Cerebellar cortex (tissue), 1 donor: ENCODE measurements at places on chromosomes 1 and 21.

- DNase-seq: no peak
These were observed 12.8 kb downstream of the WDR3 start for GRCh38 chr1:117942293-117942692.

DNA sequence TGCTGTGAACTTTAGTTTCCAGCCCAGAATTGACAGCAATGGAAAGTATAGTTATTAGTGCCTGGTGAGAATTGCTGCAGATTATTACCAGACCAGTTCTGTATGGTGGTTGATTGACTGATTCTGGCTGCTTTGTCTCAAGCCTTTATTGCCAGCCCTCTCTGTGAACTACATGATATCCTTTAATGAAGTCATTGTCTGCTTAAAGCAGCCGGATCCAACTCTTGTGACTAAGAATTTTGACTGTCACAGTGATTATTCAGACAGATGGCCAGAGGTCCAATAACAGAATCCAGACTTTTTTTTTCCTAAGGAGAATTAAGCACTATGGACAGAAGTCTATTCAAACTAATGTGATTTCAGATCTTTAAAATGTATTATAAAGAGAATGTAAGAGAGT, 1548.6 kb upstream of the B3GALT2 start:
- no peak for DNase-seq

DNA sequence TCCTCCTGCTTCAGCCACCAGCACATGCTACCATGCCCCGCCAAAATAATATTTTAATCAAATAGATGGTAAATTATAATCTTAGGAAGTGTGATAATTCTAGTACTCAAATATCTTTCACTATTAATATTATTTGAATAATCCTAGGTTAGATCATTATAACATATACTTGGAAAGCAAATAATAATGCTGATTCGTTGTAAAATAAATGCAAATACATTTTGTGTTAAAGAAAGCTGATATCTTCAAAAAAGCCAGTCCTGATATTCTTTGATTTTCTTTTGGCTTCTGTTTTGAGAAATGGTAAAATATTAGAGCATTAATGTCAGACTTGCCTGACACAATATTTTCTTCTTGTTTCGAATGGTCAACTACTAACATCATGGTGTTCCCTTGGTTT, 116.3 kb upstream of the ADAMTS5 start:
- DNase-seq: no peak

DNA sequence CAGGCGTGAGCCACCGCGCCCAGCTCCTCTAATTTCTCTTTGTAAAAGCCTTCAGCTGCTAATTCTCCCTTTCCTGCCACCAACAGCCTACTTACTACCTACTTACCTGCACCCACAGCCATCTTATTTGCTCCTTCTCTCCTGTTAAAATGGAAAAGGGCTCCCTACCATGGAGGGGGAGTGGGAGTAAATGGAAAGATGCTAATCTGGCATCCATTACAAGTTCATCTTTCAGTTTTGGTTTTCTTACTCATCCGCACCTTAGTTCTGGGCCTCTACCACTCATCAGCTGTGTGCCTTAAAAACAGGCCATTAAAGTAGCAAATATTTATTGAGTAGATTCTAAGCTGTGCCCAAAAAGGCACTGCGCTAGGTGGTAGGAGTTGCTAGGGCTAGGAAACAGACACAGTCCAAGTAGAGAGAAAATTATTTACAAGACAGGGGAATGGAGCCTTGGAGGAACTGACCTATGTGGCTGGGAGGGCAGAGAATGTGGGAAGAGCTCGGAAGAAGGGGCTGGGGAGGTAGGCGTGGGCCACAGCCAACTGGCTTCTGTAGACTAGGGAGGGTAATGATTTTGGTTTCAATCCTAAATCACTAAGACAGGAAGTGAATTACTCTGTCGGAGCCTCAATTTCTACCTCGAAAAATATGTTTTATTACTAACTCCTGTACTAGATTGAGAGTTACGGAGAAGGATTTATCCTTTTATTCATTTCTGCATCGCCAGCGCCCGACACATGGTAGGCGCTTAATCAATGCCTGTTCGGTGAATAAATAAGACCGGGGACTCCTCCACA, 685 bp upstream of the DDI2 start:
- DNase-seq: no peak

DNA sequence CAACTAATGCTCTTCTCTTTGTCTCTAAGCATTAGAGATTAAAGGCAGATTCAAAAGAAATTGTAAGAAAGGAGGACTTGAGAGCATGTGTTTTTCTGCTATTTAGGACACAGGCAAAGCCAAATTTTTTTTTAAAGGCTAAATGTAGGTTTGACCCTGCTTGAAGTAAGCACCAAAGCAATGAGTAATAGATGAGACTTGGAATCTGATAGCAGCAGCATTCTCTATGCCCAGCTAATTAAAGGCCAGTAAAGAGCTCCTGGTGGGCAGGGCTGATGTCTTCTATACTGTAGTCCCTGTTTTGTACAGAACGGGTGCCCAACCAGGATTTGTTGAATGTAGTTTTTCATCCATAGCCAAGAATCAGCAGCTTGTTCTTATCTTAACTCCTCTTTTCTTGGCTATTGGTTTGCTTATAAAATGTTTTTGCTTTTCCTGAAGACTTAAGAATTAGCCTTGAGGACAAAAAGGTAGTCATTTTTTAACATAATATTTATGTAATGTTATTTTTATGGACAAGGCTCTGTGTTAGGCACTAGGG, 179.6 kb downstream of the LMO4 start:
- no peak for DNase-seq

DNA sequence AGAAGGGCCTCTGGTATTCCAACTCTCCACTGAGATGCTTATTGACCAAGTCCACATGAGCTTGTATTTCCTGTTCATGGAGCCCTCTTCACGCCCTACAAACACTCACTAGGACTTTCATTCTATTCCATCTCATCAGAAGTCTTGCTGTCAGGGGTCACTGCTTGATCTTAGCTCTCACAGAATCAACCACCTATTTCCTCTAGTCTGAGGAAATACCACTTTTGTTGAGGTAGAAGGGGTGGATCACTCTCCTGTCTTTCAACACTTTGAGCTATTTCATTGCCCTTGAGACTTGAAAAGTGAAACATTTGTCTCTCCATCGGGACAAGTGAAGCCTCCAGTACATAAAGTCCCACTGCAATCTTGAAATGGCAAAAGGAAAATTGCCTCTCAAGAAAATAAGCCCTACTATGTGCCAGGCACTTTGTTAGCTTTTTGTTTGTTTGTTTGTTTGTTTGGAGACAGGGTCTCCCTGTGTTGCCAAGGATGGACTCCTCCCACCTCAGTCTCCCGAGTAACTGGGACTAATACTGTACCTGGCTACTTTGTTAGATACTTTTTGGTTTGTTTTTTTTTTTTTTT, 19.8 kb upstream of the FAM110D start:
- no peak for DNase-seq

- no peak for DNase-seq
These were observed 148.9 kb downstream of the ETS2 start for GRCh38 chr21:38954588-38955004.

GRCh38 chr1:233238884-233239431, 56.6 kb downstream of the PCNX2 start:
- peak; percentile 10 for DNase-seq

DNA sequence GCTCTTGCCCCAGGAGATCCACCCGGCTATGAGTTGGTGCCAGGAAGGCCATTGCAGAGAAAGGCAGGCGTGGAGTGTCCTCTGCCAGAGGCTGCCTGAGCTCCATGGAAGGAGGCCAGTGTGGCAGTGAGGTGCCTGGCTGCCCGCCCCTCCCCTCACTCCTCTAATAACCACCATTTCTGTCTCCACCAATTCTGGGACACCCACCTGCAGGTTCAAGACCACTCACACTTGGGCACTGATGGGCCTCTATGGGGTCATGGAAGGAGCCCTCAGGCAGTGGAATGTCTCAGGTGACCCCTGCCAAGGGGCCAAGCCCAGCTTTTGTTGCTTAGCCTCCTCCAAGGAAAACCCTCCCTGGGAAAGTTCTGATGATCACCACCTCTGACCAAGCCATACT, 731.6 kb downstream of the MATN1 start:
- DNase-seq: no peak

- no peak for DNase-seq
These were observed 408.8 kb downstream of the PCP4 start for GRCh38 chr21:40276001-40276400.

DNA sequence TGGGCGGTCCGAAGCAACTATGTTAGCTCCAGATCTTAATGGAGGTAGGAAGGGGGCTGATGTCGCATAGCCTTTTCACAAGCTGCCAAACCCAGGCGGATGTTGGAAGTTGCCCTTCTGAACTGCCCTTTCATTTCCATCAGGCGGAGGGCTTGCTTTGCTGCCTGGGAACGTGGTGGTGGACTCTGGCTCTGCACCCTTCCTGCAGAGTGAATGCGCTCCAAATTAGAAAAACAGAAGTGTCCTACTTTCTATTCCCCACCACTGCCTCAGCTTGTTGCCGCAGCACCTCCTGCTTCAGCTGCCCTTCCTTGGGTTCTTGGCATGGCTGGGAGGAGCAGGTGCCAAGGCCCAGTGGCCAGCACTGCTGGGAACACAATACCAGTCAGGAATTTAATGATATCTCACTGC, 60.6 kb downstream of the AK4 start:
- peak; percentile 61 for DNase-seq

GRCh38 chr1:189623336-189623735, 854.3 kb downstream of the BRINP3 start:
- DNase-seq: no peak

GRCh38 chr21:45295576-45296365, 8.1 kb upstream of the POFUT2 start:
- DNase-seq: no peak

DNA sequence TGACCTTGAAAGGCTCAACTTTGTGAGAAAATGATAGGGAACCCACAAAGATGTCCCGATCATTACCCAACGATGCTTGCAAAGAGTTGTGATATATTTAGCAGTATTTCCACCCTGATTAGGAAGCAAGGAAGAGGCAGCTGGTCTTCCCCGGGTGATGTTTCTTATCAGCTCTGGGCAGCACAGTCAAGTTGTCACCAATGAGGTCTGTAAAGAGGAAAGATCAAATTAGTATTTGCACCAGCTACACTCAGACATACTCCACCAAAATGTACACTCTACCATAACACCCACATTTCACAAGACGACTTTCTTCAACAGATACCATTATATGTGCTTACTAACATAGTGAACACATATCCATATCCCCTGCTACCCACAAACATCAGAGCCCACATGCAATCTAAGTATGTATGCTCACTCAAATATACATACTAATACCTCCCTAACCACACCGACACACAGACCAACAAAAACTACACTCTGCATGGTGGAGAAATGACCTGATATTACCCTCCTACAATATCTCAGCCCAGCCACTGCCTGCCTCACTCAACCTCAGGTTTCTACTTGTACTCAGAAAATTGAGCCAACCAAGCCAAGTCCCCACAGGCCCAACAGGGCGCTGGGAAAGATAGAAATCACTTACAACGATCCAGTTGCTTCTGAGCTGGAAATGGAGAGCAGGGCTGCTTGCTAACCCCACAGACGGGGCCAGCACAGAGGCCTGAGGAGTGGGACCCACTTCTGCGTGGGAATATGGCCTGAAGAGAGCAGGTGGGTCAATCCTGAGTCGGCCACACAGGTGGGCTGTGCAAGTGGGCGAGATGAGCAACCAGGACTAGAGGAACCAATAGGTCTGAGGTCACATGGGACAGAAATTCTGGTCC, 4.6 kb upstream of the BTG2 start:
- no peak for DNase-seq

- DNase-seq: peak; percentile 37
These were observed 802 bp downstream of the CYP4X1 start for GRCh38 chr1:47024141-47024801.

DNA sequence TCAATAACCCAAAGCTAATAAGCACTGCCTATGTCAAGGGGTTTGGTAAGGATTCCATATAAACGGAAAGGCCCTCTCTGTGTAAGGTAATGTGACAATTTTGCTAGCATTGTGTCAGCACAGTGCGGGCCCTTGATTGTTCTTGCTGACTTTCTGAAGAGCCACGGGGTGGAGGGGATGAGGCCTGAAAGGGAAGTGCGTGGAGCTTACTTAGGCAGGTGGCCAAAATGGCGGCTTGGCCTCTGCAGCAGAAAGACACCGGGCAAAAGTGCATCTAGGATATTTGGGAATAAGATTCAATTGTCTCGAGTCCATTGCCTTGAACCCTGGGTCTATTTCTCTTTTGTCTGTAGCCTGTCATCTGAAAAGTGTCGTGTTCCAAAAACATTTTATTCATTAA, 114.3 kb downstream of the TGFB2 start:
- DNase-seq: no peak
